Stimulated activated CD8-positive, alpha-beta memory T cell treated with anti-CD3 and anti-CD28 coated beads, Interleukin-7, amount 100 ng/mL, for 4 hours (primary cell): ENCODE measurements at places on chromosomes 1 and 21.
A peak's percentile ranks its signal among the peaks of the same experiment; 100 is the strongest.

DNA sequence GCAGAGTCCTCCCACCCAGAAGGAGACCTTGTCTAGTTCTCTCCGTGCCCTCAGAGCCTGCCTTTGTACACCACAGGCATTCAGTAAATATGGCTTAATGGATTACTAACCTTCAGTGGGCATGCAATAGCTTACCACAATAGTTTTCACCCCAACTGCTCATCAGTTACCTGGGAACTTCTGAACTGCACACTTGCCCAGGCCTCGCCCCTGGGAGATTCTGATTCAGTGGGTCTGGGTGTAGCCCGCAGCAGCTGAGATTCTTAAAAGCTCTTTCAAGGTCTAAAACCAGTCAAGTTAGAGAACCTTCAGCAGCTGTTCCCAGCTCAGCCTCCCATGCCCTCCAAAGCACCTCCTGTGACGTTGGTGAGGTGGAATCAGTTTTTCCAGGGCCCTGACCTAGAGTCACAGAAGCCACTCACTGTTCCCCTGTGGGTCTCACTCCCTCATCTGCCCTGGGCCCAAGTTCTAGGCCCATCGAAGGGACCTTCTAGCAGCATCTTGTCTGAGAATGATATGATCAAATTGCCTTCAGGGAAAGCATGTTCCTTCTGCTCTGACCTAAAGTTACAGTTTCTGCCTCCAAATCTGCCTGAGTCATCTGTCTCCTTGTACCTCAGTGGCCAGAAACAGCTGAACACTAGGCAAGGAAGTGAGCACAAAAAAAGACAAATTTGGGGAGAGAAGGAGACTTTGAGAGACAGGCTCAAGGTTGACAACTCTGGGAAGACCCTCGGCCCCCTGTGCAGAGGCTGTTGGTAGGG, 10.8 kb downstream of the ASAP3 start:
- DNase-seq = no peak

DNA sequence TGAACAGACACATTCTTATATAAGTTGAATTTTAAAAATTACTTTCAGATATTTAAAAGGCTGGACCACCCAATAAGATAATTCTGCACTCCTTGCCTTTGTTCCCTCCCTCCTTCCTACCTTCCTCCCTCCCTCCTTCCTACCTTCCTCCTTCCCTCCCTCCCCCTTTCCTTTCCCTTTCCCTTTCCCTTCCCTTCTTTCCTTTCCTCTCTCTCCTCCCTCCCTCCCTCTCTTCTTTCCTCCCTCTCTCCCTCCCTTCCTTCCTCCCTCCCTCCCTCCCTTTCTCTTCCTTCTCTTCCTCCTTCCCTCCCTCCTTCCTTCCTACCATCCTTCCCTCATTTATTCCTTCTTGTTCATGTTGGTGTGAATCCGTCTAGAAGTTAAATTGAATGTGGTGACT, 93.0 kb downstream of the ATP6V1G3 start:
- DNase-seq = no peak

GRCh38 chr1:201545851-201546492, 7.0 kb downstream of the NAV1 start:
- DNase-seq = no peak

DNA sequence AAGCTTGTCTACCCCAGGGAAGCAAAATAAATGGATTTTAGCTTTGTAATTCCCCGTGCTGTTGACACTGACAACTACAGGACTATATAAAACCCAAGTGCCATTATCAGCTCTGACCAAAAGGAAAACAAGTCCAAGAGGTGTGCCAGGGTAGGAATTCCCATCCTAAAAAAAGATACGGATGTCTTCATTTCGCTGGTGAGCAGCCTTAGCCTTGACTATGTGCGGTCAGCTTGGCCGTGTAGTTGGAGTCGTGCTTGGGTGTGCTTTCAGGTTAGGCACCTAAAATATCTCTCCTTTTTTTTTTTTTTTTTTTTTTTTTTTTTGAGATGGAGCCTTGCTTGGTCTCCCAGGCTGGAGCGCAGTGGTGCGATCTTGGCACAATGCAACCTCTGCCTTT, 28.9 kb upstream of the ACTN2 start:
- DNase-seq = no peak

GRCh38 chr1:212293579-212293978, 8.4 kb downstream of the PPP2R5A start:
- DNase-seq = no peak

DNA sequence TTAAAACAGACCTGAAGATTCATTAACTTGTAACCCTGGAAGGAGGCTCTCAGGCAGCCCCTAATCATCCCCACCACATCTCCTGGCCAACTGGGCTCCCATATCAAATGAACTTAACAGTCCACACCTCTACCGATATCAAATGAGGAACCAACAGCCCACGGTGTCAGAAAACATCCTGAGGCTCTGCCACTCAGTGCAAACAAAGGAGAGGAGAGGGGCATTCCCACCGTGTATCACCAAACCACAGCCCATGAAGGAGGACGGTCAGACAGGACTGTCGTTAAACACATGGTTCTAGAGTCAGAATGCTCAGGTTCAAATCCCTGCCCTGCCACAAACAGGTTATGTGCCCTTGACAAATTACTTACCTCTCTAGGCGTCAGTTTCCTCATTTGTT, 52.5 kb downstream of the ERI3 start:
- no peak for DNase-seq

- DNase-seq = no peak
Observed at GRCh38 chr1:228006786-228007048, at the start of gene WNT3A. Gene WNT3A (plus strand): TSS chr1:228006998. CDS start chr1:228007129, 131 bp downstream.

GRCh38 chr21:23496729-23497128, 2110.6 kb downstream of the MRPL39 start:
- no peak for DNase-seq

GRCh38 chr1:237139732-237140131, 97.7 kb downstream of the RYR2 start:
- DNase-seq = no peak

- DNase-seq = no peak
Observed at GRCh38 chr21:38206646-38207045, 50.1 kb upstream of the KCNJ15 start.

GRCh38 chr1:203536980-203537455, 43.1 kb downstream of the OPTC start:
- no peak for DNase-seq

GRCh38 chr21:41164981-41165655, 2.8 kb upstream of the BACE2 start:
- DNase-seq = no peak

GRCh38 chr1:162259894-162260455, 116.7 kb downstream of the SPATA46 start:
- no peak for DNase-seq

DNA sequence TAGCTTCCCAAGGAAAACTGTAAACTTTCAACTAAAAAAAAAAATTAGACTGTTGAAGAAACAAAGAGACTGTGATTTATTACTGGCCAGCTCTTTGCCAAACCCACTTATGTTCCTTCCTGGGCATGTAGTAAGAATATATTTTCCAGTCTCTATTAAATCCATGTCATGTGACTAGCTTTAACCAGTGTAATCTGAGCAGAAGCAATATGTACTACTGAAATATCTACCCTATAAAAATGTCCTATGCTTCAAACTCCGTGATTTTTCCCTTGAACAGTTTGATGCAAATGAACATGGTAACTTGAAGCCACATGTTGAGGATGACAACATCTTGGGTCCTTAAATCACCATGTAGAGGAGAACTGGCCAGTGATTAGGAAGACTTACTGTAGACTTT, 144.5 kb downstream of the NTMT2 start:
- no peak for DNase-seq

DNA sequence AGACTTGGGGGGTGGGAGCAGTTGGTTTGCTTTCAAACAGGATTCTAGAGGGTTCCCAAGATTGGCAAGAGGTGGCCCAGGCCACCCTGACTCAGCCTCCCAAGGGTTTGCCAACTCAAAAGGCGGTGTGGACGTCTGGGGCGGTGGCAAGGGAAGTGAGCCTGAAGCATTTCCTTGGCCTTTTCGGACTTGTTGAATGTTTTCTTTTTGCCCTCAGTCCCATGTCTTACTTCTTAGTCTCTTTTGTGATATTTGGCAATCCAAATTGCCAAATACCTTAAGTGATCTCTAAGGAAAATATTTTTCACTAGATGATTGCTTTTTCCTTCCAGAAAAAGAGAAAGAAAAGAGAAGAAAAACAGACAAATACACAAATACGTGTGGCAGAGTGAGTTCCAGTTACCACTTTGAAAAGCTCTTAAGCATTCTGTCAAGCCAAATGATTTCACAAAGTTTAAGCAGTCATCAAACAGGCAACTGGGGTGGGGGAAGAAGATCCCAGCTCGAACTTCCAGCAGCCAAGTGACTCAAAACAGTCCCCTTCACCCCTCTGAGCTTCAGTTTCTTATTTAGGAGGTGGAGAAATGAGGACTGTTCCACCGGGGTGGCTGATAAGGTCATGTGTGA, 374.6 kb upstream of the USP24 start:
- no peak for DNase-seq

DNA sequence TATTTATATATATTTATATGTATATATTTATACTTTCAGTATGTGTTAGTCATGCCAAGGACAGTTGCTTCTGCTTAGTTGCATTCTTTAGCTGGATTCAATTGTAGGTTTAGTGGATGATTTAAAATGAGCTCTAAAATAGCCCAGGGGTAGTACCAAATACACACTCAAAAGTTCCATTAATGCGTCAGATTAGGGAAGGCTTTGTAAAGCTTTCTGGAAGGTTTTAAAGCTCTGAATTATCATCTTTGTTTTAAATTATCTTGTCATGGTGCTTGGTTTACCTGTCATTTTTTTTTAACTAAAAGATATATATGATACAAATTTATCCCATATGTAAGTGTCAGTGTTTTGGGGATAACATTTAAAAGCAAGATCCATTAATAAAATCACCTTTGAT, 242.7 kb upstream of the ADAMTS5 start:
- DNase-seq = no peak

- peak; percentile 78 for DNase-seq
Observed at GRCh38 chr1:40818264-40818961, 34.8 kb downstream of the KCNQ4 start.

DNA sequence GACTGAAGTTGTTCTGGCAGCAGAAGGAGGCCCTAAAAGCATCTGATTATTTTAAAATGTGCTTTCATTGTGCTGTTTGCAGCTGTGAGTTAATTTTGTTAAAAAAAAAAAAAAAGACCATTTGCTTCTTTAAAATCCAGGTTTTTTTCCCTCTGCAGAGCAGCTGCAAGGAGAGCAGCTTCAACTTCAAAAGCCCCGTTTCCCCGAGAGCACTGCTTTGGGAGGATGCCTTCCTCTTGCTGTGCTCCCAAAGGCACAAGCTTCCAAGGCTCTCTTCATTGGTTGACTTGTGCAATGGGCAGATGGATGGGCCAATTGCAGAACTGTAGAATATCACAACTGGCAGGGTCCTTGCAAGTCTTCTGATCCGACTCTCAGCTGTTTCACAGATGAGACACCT, 459.2 kb upstream of the PKN2 start:
- no peak for DNase-seq

DNA sequence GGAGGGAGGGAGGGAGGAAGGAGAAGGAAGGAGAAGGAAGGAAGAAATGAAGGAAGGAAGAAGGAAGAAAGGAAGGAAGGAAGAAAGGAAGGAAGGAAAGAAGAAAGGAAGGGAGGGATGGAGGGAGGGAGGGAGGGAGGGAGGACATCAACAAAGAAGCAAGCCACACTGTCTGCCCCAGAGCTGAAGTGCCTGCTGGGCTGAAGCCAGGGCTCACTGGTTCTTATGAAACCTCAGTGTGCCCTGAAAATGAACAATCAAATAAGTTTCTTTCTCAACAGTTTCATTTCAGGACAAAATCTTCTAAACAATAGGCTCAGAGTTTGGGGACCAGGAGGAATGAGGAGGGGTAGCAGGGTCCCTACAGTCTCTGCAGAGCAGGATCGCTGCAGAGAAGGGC, 21.1 kb downstream of the ARHGEF19 start:
- DNase-seq = no peak

DNA sequence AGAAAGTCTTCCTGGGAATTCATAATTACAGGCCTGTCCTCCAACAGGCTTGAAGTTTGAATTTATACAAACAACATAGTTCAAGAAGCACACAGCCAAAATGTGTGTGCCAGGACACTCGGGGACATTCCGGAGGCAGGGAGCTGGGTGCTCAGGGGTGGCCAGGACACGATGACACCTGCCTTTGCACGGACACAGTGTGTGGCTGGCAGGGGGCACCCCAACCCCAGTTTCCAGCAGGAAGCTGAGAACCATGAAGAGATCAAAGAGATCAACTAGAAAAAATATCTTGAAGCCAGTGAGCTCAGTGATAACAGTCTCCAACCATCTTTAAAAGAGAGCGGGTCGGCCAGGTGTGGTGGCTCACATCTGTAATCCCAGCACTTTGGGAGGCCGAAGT, 32.5 kb upstream of the TRAPPC10 start:
- no peak for DNase-seq

DNA sequence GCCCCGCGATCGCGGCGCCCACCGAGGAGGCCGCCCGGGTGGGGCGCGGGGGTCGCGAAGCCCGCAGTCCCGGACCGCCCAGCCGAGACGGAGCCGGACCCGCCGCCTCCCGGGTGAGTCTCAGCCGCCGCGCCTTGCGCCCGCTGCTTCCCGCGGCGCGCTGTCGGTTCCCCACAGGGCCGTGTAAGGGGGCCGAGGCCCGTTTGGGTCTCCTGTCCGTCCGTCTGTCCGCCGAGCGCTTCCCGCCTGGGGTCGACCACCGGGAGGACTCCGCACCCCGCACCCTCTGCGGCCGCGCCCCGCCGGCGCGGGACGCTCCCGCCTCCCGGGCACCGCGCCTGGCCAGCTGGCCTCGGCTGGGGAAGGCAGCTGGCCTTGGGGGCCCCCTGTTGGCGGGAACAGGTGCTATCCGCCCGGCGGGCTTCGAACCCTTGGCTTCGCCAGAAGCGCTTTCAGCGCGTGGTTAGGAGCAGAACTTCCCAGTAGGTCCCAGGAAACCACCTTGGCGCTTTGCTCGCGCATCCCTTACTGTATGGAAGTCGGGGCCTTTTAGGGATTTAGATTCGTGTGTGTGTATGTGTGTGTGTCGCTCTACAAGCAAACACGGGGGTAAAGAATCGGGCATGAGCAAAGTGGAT, 414 bp downstream of the TMEM51 start:
- DNase-seq = no peak

DNA sequence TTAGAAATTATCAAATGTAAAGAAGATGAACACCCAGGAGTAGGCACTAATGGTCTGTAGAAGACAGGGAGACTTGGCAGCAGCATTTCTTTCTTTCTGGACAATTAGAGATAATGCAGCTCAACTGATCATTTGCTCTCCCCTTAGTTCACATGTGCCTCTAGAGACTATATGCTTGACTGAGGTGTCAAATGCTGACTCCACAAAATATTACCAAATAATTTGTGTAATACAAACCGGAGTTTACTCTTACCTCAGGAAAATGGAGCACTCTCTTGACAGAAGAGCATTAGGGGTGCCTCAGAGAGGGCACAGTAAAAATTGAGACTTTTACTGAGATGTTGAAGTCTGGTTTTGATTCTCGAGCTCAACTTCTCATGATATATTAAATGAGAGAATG, 131.8 kb downstream of the ATP6V1G3 start:
- DNase-seq = no peak

DNA sequence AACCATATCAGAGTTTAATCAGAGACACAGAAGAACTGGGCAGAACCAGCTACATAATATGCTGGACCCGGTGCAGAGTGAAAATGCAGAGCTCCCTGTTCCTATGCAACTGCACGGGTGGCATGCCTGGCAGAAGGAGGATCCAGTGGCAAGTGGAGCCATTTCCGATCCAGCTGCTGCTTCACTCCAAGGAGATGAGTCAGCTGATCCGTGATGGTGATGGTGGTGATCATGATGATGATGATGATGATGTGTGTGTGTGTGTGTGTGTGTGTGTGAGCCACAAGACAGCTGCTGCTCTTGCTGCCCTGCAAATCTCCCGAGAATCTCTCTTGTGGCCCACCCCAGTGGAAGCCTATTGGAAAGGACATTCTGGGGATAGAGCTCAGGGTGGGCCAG, 133.0 kb downstream of the URB2 start:
- DNase-seq = no peak
